Adipocyte (in vitro differentiated cells): ENCODE measurements at places on chromosomes 4 and X.

DNA sequence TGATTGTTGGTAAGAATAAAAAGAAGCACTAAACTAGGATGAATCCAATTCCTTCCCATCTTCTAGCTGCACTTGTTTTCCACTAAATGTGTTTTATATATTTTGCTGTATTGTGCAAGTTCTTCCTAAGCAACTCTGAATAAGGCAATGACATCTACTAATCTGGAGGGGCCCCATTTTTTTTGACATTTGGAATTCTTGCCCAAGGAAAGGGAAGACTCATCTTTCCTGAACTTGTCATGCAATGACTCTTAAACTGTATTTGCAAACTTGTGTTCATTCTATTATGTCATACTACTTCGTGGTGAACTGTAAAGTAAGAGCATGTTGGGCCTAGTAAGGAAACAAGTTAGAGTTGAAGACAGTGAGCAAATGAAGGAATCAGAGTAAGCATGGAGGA, 45.9 kb downstream of the FREM3 start:
- peak; percentile 36 for DNase-seq

DNA sequence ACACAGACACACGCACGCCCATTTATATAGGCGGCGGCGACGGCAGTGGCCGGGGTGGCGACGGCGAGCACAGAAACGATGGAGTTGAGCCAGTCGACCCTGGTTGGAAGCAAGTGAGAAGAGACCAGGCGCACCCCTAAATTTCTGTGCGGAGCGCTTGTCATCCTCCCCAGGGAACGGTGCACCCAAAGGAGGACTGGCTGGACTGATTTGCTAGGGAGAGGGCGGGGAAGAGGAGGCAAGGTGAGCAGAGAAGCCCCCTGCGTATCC, 302 bp downstream of the NHS start:
- no peak for DNase-seq

- DNase-seq, result no peak
Observed at GRCh38 chr4:148069086-148069894, 337.4 kb downstream of the ARHGAP10 start.

DNA sequence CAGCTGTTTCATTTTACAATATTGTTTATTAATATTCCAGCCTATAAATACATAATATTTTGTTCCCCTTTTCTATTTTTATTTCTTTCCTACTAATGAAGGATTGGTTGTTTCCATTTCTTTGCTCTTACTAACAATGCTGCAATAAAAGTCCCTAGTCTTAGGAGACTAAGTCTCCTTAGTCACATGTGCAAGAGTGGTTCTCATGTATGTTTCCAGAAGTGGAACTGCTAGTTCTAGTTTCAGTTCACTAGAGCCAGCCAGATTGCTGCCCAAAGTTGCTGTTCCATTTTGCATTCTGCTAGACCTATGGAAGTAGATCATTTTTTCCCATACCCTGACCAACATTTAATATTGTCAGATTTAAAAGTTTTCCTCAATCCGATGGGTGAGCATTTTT, 44.3 kb downstream of the CNGA1 start:
- no peak for DNase-seq

GRCh38 chr4:87375719-87376291, 15.2 kb downstream of the HSD17B11 start:
- DNase-seq, result peak; percentile 91

GRCh38 chr4:99221980-99222379, 2.9 kb upstream of the ADH6 start:
- DNase-seq, result peak; percentile 80

DNA sequence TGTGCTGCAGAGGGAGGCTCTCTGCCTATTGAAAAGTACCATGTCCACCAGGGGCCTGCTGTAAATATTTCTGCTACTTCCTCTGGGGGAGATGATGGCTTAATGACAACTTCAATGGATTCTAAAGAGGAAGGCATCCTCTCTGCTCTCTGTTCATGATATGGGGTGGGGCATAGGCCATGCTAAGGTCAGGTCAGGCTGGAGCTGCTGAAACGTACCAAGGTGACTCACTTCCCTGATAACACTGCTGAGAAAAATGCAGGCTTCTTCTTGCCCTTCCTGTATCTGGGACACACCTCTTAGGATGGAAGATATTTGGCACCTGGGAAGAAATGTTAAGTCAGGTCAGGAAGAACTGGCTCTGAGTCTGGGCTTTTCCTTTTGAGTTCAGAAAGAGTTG, 31.5 kb downstream of the HS3ST1 start:
- DNase-seq, result no peak
